ENCODE measurements at places on chromosomes 13 and 19.
A peak's percentile ranks its signal among the peaks of the same experiment; 100 is the strongest.

DNA sequence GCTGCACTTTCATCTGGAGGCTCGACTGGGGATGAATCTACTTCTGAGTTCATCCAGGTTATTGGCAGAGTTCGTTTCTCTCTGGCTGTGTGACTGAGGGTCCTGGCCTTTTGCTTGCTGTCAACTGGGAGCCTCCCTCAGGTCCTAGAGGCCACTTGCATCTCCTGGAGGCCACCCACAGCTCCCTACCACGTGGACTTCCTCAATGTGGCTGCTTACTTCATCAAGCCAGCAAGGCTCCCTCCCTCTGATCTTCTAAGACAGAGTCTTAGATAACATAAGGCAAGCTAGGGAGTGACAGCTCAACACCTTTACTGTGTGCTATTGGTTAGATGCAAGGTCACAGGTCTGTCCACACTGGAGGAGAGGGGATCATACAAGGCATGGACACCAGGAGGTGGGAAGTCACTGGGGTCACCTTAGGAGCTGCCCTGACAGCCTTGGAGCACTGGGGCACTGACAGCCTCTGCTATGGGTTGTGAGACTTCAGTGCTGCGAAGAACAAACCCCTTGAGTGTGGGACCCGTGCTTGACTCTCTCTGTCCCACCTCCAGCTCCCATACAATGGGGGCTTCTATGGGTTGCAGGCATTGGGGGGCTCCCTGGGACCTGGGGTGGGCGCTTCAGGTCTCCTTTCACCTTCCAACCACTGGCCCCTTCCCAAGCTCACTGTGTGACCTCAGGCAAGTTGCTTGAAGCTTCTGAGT, 5.3 kb downstream of the FAM187B start:
- no peak for DNase-seq

- DNase-seq: no peak
Observed at GRCh38 chr19:9835507-9835949, 410 bp downstream of the PIN1 start.

- no peak for DNase-seq
Observed at GRCh38 chr19:8001651-8001994, 3.8 kb downstream of the ELAVL1 start.

DNA sequence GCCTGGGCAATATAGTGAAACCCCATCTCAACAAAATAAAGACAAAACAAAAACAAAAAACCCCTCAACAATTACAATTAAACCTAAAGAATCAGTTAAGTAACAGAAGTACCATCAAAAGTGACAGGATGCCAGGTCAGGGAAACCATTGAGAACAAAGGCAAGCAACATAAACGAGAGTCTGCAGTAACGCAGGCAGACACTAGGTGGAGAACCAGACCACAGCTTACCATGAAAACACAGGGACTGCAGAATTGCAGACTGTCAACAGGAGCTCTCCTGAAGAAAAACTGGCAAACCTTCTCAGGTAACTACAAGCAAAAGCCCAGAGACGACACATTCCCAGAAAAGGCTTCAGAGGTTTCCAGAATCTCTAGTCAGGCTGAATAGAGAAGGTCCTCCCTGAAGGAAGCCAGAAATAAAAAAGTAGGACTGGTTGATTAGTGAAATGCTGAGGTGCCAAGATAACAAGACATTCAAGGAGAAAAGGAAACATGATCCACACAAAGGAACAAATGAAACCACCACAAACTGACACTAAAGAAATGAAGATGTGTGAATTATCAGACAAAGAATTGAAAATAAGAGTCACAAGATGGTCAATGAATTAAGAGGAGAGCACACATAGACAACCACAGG, 2.2 kb upstream of the ZNF665 start:
- peak; percentile 77 for DNase-seq

DNA sequence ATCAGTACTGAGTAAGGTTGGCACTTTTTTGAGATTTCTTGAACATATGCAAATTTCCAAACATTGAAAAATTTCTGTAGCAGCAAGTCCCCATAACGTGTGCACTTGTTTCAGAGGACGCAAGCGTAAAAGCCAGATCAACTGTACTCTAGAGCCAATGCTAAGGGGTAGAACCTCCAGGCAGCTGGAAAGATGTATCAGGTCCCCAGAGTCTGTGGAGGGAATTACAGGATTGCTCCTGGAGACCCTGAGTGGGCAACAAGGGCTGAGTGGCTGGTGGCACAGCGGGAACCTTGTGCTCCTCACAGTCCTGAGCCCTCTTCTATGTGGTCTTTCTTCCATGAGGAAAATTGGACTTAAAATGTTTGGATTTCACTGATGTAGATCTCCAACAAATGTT, 53.9 kb upstream of the AMER2 start:
- no peak for DNase-seq

GRCh38 chr19:18636969-18637629, at the start of gene KLHL26:
Gene KLHL26, plus strand, starts transcription at chr19:18637028. Its CDS starts 27 bp downstream, at chr19:18637055.
- no peak for DNase-seq
